ENCODE measurements at places on chromosomes 5 and 9.

- no peak for DNase-seq
Observed at GRCh38 chr5:87188391-87188790, 79.3 kb upstream of the RASA1 start.

DNA sequence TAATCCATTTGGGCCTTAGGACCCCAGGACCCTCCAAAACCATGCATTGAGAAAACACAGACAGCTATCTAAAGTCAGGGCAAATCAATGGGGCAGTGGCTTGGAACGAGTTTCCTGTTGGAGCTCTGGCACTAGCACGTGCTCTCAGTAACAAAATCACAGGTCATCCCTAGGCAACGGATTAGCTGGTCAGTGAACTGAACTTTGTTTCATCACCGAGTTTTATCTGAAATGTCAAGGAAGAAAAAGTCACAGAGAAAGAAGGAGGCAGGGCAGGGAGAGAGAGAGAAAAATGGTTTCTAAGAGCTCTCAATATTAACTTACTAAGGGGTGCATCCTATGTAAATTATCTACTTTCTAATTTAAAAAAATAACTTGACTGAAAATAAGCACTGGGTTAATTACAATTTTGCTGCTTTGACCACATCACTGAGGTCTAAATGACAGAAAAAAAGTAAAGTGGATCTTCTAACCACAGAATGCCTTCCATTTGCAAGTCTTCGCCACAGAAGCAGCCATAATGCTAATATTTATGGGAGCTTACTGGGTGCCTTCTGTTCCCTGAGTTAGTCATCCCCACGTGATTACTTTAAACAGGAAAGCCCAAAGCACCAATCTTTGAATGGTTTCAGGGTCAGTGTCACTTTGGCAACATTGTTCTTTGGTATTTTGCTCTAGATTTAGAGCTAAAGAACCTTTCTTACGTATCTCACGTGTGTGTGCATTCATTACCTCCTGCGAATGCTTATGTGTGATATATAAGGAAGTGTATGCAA lies 503.9 kb downstream of the RASEF start:
- DNase-seq = peak; percentile 5

GRCh38 chr5:171418982-171419687 lies at the start of gene FGF18:
Gene FGF18 (plus strand): TSS chr5:171419647. CDS start chr5:171420200, 553 bp downstream.
- DNase-seq = peak; percentile 86

- no peak for DNase-seq
Observed at GRCh38 chr5:14228219-14228618, 85.1 kb downstream of the TRIO start.

DNA sequence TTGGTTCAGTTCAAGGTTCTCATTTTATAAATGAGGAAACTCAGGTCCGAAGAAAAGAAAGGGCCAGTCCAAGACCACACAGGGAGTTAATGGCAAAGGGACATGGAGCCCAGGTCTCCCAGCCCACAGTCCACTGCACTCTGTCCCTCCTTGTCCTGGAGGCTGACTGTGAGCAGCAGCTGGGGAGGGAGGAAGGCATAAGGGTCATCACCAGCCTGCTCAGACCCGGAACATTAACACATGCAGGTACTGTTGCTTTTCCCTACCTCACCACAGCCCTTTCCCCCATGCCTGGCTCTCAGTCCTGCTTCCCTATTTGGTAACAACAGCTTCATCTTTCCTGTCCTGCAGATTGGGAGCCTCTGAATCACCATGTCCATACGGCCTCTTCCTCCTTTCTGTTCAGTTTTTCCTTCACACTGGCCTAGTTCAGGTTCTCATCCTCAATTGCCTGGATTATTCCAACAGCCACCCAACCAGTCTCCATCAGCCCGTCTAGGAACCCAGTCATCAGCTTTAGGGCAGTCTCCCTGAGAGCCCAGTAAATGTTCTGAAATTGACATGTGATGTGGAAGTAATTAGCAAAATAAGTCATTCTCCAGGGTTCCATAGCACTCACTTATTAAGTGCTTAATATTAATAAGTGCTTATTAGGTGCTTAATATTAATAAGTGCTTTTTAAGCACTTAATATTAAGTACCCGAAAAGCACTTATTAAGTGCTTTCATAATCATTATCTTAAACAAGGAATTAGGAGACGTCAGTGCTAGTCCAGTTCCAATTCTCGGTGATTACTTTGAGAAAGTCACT lies 4.3 kb downstream of the GPX3 start:
- DNase-seq = no peak

- DNase-seq = no peak
Observed at GRCh38 chr9:33742519-33742918, 52.8 kb upstream of the PRSS3 start.

GRCh38 chr9:134724912-134725604 lies 83.5 kb downstream of the COL5A1 start:
- DNase-seq = no peak

GRCh38 chr5:33257807-33258429 lies 182.8 kb upstream of the TARS1 start:
- DNase-seq = no peak

- no peak for DNase-seq
Observed at GRCh38 chr5:59640411-59640810, 253.1 kb downstream of the PDE4D start.

DNA sequence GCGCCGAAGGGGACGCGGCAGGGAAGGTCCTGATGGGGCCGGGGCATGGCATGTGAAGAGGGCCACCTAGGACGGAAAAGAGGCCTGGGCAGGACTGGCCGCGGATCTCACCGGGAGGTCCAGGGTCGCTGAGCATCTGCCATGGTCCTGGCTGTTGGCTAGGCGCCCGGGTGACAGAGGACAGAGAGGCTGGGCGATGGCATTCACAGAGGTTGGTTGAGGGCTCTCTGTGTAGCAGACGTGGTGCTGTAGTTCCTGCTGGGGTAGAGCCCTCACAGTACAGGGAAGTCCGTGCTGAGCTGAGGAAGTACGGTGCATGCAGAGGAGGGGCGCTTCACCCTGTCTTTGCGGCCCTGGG lies 427 bp downstream of the PCYOX1L start:
- DNase-seq = peak; percentile 69

GRCh38 chr5:177094224-177095087 lies 7.7 kb downstream of the FGFR4 start:
- DNase-seq = no peak

- DNase-seq = no peak
Observed at GRCh38 chr9:90631964-90632363, 10.7 kb downstream of the DIRAS2 start.

- peak; percentile 41 for DNase-seq
Observed at GRCh38 chr5:66860199-66860975, 264.2 kb downstream of the MAST4 start.

GRCh38 chr9:77161966-77162365 lies 15.4 kb upstream of the VPS13A start:
- no peak for DNase-seq

DNA sequence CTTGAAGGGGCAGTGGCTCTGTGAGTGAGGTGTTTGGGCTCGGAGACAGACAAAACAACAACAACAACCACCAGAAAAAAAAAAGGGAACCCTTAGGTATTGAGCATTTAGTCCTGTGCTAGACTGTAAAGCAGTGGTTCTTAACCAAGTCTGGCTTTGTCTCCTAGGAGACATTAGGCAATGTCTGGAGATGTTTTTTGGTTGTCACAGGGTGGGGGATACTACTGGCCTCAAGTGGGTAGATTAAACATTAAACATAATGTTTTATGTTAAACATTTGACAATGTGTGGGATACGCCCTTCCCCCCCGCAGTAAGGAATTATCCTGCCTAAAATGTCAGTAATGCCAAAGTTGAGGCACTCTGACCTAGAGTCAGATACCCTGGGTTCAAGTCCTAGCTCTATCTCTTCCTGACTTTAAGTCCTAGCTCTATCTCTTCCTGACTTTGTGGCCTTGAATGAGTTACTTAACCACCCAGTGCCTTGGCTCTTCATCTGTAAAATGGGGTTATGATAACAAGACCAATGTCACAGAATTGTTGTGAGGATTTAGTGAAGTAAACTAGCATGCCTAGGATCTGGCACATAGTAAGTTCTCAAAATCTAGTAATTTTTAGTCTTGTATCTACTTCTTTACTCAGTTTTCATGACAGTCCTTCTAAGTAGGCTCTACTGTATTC lies 1.8 kb downstream of the TRIM32 start:
- DNase-seq = no peak

DNA sequence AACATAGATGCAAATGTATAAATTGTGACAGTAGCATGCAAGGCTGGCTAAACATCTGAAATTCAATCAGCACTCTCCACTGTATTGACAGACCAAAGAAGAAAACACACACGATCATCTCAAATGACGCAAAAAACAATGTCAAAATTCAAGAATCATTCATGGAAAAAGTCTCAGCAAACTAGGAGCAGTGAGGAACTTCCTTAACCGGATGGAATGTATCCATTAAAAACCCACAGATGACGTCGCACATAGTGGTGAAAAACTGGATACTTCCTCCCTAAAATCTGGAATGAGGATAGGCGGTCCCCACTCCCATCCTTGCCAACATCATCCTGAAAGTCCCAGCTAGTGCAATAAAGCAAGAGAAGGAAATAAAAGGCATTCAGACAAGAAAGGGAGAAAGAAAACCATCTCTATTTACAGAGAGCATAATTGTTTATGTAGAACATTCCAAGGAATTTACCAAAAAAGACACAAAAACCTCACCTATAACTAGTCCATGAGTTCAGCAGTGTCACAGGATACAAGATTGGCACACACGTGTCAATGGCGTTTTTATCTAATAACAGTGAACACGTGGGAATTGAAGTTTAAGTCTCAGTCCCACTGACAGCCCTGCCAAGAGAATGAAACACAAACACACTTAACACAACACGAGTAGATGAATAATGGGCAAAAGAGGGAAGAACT lies 14.1 kb upstream of the CEP72 start:
- no peak for DNase-seq

- DNase-seq = no peak
Observed at GRCh38 chr9:14868772-14869583, 41.2 kb downstream of the FREM1 start.

DNA sequence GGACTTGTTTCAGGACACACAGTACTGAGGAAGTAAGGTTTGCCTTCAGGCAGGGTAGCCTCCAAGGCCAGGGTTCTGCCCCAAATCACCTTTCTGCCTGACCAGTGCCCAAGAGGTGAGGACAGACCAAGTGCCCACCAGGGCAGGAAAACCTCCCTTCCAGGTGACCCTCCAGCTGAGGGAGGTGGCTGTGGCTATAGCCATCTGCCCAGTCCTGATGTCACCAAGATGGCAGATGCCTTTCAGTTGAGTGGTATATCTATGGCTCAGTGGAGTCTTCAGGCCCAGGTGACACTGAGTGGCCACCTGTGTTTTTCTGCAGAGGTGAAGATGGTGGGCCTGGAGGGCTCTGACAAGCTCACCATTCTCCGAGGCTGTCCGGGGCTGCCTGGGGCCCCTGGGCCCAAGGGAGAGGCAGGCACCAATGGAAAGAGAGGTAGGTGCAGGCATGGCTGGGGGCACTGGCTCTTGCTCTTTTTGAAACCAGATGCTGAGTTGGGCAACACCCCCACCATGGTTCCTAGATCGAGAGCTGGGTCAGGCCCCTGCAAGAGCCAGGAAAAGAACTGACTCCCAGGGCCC lies 1.7 kb downstream of the FCN2 start:
- DNase-seq = no peak

GRCh38 chr5:13027874-13028273 lies 916.6 kb downstream of the DNAH5 start:
- DNase-seq = no peak

GRCh38 chr5:87924436-87924835 lies 344.2 kb downstream of the TMEM161B start:
- DNase-seq = no peak

GRCh38 chr5:128470663-128471062 lies 67.4 kb downstream of the FBN2 start:
- no peak for DNase-seq

DNA sequence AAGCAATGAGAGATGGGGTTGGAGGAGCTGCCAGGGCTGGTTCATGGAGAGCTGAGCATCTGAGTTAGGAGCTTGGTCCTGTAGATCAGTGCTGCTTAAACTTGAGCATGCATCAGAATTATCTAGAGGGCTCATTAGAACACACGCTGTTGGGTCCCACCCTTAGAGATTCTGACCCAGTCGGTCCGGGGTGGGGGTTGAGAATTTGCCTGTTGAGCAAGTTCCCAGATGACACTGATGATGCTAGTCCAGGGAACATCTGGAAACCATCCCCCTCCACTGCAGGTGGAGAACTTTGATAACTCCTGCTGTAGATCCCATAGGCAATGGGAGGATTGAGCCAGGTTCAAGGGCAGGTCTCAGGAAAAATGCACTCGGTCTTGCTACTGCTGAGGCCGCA lies 158.0 kb upstream of the KLF4 start:
- DNase-seq = no peak

- no peak for DNase-seq
Observed at GRCh38 chr5:75058986-75059535, 6.7 kb upstream of the GCNT4 start.

- no peak for DNase-seq
Observed at GRCh38 chr5:68382640-68383039, 167.1 kb downstream of the PIK3R1 start.

DNA sequence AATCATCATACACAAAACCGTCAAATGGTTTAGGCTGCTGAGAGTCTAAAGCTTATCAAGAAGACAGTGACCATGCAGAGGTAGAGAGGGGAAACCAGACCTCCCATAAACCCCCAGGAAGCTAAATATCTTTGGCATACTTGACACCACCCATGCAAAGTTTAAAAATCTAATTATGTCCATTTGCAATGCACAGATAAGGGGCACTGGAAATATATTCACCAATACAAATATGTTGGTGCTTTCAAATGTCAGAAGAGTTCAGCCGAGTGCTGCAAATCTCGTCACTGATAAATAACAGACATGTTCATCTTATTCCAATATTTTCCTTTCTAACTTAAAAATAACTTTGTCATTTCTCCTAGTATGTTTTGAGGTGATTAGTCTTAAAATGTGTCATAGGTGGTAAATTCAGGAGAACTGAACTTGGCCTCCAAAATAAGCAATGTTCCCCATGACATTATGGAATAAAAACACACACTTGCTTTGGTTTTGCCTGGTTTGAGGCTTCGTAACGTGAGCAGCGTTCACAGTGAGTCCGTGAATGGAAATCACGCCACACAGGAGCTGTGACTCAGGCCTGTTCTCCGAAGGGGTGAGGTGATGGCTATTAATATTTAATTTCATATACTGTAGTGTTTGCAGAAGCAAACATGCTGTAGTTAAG lies 182.2 kb downstream of the AOPEP start:
- DNase-seq = no peak

- DNase-seq = no peak
Observed at GRCh38 chr5:65832152-65832551, 94.2 kb upstream of the ERBIN start.
